ENCODE measurements at places on chromosomes 4 and X.

DNA sequence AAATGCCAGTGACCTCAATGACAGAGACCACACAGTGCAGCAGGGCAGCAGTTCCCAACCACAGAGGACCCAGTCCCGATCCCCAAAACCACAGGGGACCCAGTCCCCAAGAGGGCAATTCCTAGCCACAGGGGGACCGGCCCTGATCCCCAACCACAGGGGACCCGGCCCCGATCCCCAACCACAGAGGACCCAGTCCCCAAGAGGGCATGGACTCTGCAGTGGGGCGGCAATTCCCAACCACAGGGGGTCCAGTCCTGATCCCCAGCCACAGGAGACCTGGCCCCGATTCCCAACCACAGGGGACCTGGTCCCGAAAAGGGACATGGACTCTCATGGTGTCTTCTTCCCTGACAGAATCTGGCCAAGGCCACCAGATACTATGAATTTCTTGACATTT lies 136.3 kb downstream of the AFAP1 start:
- DNase-seq = no peak

- no peak for DNase-seq
These were observed 250.4 kb downstream of the TMA16 start for GRCh38 chr4:163744861-163745260.

GRCh38 chrX:22889819-22890218 lies 109.9 kb upstream of the DDX53 start:
- no peak for DNase-seq

- DNase-seq = no peak
These were observed 18.7 kb downstream of the RNF4 start for GRCh38 chr4:2487632-2488031.

- no peak for DNase-seq
These were observed 17.0 kb downstream of the MAB21L2 start for GRCh38 chr4:150598909-150599308.

DNA sequence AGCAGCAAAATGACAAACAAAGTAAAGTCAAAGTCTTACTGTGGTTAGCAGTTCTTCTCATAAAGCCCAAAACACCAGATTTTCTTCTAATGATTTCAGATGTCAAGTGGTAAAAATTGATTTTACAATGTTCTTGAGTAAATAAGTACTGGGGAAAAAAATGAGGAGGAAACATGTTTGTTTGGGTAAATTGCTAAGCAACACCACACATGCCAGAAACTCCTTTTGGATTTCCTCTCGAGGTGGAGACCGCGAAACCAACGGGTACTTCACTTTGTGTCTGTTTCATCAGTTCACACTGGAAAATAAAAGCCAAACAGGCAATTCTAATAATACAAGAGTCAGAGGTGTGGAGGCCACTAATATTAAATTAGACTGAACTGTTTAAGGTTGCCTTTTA lies 4.6 kb upstream of the PKD2 start:
- no peak for DNase-seq

DNA sequence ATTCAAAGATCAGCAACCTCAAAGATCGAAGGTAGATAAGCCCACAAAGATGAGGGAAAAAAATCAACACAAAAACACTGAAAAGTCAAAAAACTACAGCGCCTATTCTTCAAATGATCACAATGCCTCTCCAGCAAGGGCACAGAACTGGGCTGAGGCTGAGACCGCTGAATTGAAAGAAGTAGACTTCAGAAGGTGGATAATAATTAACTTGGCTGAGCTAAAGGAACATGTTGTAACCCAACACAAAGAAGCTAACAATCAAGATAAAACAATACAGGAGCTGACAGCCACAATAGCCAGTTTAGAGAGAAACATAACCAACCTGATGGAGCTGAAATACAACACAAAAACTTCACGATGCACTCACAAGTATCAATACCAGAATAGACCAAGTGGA lies 231.1 kb downstream of the STPG2 start:
- DNase-seq = no peak

Measured in H9 (cell line).